ENCODE measurements at places on chromosomes 16 and 17.

GRCh38 chr16:52812678-52813556, 239.8 kb downstream of the CHD9NB start:
- DNase-seq, result peak; percentile 28

DNA sequence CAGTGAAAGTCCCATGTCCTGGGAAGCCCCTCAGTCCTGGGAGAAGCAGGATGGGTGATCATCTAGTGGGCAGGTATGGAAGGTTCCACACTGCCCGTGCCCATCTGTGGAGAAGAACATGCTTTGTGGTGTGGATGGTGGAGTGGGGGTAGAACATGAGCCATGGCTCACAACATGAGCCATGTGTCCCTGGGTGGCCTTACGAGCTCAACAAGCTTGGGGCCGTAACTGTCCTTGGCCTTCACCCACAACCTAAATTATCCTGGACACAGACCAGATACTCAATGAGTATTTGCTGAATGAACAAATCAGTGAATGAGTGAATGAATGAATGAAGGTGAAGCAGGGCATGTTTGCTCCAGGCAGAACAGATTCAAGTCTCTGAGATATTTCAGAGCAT, 13.5 kb downstream of the SOX8 start:
- DNase-seq, result peak; percentile 37

GRCh38 chr17:43146649-43147048, 21.5 kb upstream of the BRCA1 start:
- DNase-seq, result no peak

DNA sequence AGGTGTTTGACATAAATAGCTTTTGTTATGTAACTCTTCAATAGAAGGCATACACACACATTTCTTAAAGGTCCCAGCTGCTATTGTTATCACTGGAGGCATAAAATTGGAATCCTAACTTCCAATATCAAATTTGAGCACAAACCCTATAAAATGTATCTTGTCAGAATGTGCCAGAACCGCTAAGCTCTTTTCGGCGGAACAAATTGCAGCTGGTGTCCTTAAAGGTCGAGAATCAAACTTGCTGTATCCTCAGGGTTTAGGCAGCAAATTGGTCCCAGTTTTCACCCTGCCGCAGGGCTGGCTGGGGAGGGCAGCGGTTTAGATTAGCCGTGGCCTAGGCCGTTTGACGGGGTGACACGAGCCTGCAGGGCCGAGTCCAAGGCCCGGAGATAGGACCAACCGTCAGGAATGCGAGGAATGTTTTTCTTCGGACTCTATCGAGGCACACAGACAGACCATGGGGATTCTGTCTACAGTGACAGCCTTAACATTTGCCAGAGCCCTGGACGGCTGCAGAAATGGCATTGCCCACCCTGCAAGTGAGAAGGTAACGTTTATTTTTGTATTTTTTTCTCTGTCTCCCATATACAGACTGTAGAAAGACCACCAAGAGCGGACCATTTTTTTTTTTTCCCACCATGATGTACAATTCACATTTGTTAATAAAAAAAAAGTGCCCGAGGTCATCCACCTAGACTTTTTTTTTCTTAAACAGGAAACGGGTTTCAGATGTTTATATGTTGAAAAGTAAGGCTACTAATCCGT, 297.1 kb downstream of the IRF8 start:
- no peak for DNase-seq

GRCh38 chr16:53518550-53519416, 15.8 kb upstream of the AKTIP start:
- DNase-seq, result peak; percentile 43

DNA sequence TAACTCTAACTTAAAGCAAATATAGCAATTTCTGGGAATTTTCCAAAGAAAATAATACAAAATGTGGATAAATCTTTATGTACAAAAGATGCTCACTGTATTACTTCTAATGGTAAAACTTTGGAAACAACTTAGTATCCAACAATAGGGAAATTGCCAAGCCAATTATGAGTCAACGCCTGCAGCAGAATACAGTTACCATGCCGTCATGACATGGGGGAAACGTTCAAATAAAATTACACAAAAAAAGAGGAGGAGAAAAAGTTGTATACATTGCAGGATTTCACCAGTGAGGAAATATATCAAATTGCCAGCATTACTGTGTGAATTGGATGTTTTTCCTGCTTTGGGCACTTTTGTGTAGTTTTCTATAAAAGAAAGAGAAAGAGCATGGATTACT, 469.6 kb downstream of the SOX9 start:
- peak; percentile 68 for DNase-seq

GRCh38 chr17:48800626-48801217, 16.3 kb downstream of the TTLL6 start:
- DNase-seq, result no peak

DNA sequence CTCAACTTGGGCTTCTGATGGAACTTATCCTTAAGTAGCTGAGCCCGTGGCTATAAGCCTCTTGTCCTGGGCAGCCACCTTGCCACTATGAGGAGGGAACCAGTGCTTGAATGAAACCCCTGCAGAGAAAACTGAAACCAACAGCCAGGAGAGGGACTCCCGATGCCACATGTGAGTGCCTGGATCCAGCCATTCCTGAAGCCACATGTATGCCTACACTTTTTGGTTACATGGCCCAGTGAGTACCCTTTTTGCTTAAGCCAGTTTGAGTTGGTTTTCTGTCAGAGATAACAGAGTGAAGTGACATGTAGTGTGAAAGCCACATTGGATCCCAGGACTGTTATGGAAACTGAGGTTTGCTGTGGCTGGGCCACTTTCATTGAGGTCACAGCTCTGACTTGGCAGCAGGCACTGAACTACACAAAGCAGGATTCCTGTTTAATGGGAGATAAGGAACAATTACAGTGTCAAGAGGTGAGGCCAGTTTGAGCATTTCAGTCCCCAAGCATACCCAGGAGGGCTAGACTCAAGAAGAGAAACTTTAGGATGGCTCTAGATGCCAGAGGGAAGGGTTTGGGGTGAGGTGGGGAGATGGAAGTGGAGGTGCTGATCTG, 222.2 kb downstream of the PARN start:
- no peak for DNase-seq

DNA sequence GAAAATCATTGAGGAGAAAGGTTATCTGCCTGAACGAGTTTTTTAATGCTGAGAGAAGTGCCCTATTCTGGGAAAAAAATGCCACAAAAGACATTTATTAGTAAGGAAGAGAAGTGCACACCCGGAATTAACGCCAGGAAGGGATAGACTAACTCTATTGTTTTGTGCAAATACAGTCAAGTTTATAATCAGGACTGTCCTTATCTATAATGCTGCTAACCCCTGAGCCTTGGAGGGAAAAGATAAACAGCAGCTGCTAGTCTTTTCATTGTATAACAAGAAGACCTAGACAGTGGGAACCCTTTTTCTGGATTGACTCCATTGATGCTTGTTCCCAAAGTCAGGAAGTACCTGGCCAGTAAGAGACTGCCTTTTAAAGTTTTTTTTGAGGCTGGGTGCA, 26.5 kb downstream of the BCAS3 start:
- no peak for DNase-seq

GRCh38 chr16:12828206-12828605, 24.5 kb upstream of the CPPED1 start:
- no peak for DNase-seq

GRCh38 chr17:3799181-3799945, 1.6 kb downstream of the ITGAE start:
- DNase-seq, result no peak

GRCh38 chr17:76848670-76849069, 19.5 kb upstream of the MGAT5B start:
- DNase-seq, result no peak

DNA sequence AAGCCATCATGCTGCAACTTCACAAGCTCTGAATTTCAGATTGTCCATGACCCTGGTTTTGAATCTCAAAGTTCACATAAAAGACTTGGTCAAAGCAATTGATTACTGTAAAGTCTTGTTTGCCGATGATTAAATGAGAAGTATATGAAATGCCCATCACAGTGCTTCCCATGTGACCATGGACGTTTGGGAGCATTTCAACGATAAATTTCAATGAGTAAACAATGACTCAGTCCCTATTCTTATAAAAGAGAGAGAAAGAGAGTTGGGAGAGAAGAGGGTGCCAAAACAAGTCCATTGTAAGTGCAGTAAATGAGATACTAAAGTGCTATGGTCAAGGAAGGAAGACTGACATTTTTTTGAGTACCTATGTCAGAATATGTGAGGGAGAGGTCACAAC, 276.9 kb downstream of the SOX9 start:
- DNase-seq, result no peak

DNA sequence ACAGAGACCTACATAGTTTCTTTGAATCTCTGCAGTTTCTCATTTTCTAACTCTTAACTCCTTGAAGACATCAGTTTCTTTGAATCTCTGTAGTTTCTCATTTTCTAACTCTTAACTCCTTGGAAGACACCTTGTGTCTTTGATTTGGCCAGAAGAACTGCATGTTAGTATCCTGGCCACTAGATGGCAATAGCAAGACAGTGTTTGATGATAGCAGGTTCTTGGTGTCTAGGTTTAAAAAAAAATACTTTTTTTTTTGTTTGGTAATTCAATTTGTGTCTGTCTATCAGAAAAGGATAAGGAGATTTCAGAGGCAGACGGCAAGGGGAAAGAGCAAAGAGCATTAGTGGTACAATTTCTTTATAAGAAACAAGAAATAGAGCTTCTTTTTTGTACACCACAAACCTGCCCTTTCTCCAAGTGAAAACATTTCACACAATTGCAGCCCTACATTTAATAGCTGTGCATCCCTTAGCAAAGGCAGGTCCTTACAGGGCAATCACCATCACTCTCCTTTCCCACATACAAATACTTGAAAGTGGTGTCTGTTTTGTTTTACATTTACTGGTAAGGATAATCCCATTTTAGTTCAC, 1324.9 kb upstream of the CDH8 start:
- peak; percentile 65 for DNase-seq

- DNase-seq, result no peak
Observed at GRCh38 chr16:84879569-84880487, 60.0 kb downstream of the CRISPLD2 start.

- peak; percentile 57 for DNase-seq
Observed at GRCh38 chr17:80512233-80512632, 32.4 kb upstream of the RPTOR start.

- peak; percentile 16 for DNase-seq
Observed at GRCh38 chr17:78951967-78952551, 26.9 kb upstream of the TIMP2 start.

GRCh38 chr16:64217789-64218535, 903.9 kb downstream of the CDH11 start:
- no peak for DNase-seq

DNA sequence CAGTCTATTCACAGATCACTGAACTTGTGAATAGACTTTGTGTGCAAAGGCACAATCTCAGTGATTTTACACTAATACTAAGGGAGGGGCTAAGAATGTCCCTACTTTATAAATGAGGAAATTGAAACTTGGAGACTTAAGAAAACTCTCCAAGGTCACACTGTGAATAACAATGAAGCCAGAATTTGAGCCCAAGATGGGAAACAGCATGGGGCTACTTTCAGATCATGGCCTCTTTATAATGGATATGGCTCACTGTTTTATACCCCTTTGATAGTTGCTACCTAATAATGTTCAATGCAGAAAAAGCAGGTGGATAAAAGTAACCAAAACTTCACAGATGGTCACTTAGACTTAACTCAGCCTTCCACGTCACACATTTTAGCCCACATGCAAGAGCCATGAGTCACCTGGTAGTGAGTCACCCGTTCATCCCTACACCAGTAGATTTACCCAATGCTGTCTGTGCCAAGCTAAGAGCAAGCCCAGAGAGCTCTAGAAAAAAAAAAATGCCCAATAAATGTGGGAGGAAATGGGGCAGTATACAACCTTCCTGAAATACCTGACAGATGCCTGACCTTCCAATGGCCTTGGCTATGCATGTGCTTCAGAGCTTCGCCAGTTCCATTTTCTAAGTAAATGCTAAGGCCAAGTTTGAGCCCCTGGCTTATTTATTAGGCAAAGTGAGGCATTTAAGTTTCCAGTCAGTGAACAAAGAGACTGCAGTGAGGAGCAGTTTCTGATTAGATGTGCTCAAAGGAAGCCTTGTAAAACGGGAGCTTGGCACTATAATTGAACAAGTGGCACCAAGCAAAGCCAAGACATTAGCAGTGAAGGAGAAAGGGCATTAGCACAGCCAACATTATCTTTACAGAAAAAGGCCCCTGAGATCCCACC, 219.7 kb downstream of the TMEM114 start:
- DNase-seq, result no peak

DNA sequence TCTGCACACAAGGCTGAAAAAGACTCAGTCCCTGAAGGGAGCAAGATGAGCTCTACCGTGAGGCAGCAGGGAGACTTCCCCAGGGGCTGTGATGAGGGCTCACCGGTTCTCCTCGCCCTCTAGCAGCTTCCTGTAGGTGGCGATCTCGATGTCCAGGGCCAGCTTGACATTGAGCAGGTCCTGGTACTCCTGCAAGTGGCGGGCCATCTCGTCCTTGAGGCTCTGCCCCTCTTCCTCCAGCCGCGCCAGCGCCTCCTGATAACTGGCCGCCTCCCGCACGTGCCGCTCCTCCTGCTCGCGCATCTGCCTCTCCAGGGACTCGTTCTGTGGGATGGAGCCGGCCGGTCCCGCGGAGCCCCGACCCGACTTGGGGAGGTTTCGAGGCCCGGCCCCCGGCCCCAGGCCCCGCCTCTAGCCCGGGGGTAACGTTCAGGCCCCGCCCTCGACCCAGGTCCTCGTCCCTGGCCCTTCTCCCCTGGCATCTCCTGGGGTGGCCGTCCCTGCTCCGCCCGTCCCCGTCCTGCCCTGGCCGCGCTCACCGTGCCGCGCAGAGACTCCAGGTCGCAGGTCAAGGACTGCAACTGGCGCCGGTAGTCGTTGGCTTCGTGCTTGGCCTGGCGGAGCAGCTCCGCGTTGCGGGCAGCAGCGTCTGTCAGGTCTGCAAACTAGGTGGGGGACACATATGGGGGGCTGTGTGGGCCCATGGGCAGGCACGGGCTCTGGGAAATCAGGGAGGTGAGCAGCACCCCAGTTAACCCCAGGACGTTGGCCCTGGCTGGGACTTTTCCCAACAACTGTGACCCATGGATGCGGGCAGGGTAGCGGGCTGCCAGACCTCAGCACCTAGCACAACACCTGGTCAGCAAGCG, 3.9 kb downstream of the GFAP start:
- peak; percentile 48 for DNase-seq

DNA sequence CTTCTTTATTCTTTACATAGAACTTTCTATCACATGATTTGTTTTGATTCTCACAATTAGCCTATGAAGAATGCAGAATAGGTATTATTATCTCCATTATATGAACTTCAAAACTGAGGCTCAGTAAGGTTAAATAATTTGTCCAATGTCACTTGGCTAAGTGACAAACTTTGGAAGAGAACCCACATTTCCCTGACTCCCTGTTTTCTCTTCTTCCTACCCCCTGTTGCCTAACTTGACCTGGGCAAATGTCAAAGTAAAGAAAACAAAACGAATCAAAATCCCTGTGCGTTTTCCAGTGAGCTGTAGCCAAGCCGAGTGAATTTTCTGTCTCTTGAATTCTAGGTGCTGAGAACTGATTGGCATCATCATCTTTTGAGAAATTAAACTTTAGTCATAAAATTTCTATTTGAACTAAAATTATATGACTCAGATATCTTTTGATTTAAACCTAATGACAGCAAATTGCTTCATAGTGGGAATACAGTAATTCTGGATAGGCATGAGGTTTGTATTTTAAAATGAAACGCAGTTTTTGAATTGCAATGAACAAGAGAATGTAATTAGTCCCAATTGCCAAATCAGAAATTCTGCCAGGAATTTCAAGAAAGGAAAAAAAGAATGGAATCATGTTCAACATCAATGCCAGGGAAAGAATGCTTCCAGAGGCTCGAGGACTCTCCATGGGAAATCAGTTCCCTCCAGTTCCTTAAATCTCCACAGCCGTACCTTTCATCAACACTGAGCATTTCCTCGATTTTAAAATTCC, 4.6 kb upstream of the NACA2 start:
- DNase-seq, result no peak

GRCh38 chr17:63688396-63689020, 11.4 kb downstream of the LIMD2 start:
- no peak for DNase-seq
